ENCODE measurements at places on chromosomes 16 and 17.

DNA sequence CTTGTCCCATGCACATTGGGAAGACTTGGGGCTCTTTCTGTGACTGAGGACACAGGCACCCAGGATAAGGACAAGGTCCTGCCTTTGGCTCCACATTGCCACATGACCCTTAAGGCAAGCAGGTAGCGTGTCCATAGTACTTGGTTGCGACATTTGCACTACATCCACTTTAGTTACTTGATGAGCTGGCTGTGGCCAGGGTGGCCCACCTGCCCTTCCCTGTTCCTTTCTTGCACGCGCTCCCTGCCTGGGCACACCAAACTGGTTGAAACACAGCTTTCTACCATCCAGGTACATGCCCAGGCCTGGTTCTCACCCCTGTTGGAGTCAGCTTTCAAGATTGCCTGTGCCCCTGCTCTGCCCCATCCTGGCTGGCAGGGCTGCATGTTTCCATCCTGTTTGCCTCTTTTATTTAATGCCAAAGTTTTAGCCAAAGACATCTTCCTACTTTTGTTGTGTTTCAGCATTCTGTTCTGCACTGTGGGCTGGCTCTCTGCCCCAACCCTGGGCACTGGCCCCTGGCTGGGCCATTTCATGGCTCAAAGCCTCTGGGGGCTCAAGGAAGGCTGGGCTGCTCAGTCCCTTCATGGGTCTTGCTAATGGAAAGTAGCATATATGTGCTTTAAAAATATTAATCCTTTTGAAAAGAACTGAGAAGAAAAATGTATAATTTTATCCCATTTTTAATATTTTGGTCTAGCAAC lies 3.2 kb downstream of the B3GNT9 start:
- no peak for DNase-seq

DNA sequence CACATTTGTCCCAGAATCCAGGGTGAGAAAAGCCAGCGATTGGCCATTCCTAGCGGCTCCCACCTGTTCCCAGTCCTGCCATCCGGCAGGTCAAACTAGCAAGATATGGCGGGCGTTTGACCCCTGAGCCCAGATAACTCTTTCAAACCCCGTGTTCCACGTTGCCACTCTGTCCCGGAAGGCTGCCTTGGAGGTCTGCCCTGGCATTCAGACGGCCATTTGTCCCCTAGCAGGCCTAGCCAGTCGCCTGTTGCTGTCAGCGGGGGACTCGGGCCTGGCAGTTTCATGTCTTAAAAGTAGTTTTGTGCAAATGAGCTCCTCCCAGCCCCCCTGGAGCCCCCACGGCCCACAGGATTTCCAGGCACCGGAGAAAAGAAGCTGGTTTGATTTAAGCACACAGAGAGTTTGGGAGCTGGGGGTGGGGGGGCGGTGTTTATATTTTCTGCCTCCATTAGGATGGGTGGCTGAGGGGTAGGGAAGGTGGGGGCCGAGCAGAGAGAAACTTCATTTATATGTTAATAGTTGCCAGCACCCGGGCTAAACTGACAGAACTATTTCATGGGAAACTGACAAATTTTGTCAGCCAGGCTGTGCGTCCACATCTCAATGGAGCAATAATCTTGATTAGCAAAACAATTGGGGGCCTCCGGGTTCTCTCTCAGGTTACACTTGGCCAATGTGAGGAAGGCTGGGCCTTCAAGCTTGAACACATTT lies 240.9 kb upstream of the SALL1 start:
- no peak for DNase-seq

DNA sequence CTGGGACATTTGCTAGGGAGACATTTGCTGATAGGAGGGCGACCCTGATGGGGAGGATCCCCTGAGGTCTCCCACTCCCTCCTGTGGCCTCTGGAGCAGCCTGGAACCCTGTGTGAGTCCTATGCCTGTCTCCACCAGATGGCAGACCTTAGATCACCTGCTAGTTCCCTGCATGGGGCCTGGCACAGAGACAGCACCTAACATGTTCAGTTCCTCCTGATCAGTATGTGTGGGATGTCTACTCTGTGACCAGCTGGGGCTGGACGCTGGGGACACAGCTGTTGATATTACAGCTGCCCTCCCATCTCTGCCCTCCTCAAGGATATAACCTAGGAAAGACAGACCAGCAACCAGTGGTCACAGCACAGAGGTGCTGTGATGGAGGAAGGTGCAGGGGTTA lies 1.1 kb upstream of the ADCY7 start:
- no peak for DNase-seq

GRCh38 chr17:33989361-33990148 lies 265.5 kb upstream of the CCL2 start:
- DNase-seq = no peak

DNA sequence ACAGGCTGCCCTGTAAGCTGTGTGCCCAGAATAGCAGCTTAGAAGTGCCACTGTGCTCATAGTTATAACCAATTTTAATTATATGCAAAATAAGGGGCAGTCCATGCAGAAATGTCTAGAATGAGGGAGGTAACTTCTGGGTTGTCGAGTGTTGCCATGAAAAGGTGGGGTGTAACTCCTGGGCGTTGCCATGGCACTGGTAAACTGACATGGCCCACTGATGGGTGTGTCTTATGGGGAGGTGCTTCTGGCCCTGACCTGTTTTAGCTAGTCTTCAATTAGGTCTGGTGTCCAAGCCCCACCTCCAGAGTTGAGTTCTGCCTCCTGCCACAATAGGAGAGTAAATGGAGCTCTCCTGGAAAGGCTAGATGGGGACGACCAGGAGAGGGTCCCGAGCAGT lies 120.6 kb downstream of the SALL1 start:
- DNase-seq = no peak

GRCh38 chr17:83195330-83196023 lies 116.1 kb downstream of the METRNL start:
- DNase-seq = no peak

- DNase-seq = no peak
Measured at GRCh38 chr17:40019140-40019991, 4.1 kb downstream of the CSF3 start.

DNA sequence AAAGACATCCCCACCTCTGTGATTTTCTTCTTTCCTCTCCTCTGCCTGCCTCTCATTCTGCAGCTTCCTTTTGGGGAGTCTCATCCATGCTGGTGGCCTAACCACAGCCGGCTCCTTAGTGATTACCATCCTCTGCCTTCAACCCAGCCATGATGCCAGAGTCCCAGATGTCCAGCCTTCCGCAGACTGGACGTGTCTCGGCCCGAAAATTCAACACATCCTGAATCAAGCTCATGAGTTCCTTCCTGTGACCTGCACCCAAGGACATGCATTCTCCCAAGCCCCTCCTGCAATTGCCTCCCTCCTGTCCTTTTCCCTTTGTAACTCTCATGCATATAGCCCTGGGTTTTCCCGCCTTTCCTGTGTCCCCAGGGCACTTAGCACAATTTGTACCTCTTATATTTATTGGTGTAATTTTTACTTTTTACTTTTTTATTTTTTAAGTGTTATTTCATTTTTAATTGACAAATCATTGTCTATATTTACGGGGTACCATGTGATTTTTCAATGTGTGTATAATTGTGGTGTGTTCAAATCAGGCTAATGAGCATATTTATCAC lies 1.2 kb upstream of the SLC13A5 start:
- no peak for DNase-seq

DNA sequence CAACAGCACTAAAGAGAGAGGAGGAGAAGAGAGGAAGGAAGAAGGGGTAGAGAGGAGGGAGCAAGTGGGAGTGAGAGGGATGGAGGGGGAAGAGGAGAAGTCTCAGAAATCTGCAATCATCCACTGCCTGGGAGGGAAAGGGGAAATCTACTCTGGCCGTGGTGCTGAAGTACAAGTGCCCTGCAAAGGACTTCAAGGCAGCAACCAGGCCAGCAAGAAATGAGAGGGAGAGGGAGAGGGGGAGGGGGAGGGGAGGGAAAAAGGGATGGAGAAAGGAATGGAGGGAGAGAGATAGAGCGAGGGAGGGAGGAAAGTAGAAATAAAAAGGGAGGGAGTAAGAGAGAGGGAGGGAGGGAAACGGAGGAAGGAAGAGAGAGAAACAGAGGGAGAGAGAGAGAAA lies 130.8 kb upstream of the EEF2KMT start:
- no peak for DNase-seq

DNA sequence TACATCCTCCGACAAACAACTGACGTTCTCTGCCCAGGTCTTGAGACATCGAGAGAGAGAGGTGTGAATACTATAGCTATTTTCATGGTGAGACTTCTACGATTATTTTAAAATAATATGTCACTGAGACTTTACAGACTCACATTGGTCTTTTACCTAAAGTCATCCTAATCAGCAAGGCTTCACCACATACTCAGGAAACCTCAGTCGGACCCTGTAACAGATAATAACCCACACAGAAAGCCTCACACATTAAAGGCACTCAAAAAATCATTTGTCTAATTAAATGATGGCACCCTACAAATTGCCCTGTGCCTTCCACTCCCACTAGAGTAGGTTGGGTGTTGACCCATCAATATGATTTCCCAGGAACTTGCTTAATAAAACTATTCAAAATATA lies 19.8 kb upstream of the SLC39A11 start:
- no peak for DNase-seq

GRCh38 chr17:4317610-4318009 lies 48.9 kb downstream of the UBE2G1 start:
- DNase-seq = no peak

DNA sequence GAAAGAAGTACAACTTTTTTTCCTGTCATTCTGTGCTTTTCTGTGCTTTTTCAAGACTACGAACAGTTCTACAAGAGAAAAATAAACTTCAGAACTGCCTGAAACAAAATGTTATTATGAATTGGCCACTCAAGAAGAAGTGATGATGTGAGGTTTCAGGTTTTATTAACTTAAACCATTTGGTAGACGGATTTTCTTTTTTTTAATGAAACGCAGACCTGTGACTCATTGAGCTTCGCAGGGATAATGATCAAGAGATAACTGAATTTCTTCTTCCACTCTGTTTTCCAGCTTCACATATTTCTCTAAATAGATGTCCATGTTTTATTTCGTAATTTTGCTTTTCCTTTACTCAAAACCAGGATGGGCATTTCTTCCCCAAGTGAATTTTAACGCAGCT lies 32.7 kb downstream of the AIPL1 start:
- no peak for DNase-seq

DNA sequence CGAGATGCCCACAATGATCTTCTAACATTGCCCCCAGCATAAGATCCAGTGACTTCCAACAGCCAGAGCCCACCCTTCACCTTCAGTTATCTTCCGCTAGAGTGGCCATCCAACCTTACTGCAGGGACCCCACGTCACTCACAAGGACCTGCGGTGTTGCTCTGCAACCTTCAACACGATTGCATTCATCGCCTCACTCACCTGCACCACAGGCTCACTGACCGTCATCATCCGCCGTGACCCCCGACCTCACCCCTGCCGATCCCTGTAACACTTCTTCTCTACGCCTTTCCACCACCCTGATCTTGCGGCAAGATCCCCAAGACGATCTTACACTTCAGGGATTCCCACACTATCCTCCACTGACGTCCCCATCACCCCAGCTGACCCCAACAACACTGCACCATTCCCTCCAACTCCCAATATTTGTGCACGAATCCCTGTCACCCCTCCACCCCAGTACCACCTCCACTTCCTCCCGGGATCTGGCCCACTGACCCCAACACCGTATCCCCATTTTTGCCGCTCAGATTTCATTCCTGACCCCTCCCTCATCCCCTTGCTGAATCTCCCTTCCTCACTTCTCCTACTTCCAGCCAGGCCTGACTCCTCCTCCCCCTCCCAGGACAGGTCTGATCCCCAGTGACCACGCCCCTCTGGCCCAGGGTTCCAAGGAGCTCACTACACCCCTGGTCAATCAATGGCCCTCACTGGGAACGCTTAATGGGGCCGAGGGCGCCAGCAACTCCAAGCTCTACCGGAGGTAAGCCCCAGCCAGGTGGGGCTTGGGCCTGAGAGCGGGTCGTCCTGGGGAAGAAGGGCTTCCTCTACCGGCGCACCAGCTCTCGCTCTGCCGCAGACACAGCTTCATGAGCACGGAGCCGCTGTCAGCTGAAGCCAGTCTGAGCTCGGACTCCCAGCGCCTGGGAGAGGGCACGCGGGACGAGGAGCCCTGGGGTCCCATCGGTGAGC lies 7.6 kb downstream of the RUNDC3A start:
- no peak for DNase-seq

- no peak for DNase-seq
Measured at GRCh38 chr17:48470388-48471034, 40.5 kb upstream of the SKAP1 start.

DNA sequence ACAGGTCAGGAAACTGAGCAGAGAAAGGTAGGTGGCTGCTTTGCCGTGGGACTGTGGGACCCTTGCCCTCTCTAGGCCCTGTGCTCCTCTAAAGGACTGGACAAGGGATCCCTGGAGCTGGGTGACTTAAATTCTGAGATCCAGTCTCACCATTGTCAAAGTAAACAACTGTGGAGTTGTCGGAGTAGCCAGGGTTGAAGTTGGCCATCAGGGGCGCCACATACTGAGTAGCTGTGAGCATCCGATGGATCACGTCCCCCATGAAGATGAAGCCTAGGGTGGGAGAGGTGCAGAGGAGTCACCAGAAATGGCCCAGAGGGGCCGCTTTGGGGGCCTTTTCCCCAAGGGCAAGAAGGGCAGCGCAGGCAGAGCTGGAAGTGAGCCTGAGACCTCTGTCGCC lies 43.5 kb downstream of the PLXDC1 start:
- no peak for DNase-seq

GRCh38 chr16:21656795-21657768 lies 4.7 kb upstream of the IGSF6 start:
- peak; percentile 37 for DNase-seq

DNA sequence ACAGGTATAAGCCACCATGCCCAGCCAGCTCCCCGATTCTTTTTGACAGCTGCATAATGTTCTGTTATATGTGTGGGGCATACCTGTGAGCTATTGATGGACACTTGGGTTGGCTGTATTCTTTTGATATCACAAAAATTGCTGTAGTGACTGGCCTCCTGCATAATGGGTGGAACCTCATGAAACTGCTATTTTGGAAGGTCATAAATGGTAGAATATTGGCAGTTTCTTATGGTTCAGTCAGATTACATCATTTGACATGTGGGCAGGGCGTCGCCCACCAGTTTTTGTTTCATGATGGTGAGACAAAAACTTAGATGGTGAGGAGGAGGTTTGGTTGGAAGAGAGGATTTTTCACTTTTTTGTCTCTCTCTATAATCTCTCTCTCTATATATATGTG lies 26.7 kb upstream of the POLR3E start:
- DNase-seq = no peak

DNA sequence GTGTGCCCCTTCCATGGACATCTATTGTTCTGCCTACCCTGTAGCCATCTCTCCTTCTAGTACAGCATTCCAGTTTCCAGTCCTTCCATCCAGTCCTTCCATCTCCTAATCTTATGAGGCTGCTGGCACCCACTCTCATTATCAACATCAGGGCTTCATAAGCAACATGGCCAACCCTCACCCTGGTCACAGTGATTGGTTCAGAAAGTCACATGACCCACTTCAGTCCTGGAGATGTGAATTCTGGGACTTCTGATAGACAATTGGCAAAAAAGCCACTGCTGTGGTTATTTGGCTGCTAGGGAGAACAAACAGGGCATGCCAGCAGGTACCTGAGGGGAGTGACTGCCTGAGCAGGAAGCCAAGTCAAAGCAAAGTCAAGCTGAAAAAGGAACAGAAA lies 164.7 kb upstream of the C16orf82 start:
- no peak for DNase-seq

- no peak for DNase-seq
Measured at GRCh38 chr17:77572851-77573250, 385.7 kb upstream of the TNRC6C start.

Data from muscle of arm (tissue), 14 donors.